Right lobe of liver (tissue), 6 donors: ENCODE measurements at places on chromosomes 12 and 14. TPM values are rescaled to one million over a fixed set of nuclear protein-coding genes. Genes with fewer than 3 reads are reported as not detected.

DNA sequence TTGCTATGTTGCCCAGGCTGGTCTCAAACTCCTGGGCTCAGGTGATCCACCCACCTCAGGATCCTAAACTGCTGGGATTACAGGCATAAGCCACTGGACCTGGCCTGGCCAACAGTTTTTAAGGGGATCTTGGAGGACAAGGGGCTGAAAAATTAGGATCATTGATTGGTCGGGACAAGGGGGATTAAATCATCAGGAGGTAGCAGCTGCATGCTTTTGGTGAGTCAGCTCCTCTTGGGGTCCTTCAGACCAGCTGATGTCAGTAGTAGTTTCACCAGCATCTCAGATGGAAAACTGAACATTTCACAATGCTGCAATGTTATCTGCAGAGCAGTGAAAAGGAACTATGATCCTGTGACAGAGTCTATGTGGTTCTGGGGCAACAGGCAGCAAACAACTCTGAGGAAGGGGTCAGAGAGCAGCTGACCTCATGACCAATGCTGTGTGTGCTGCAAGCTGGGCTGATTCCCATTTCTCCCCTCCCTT is 6.3 kb downstream of the LRRC74A start:
- no peaks in the 10 kb centered on the region for H3K27me3 ChIP-seq
- H3K27ac ChIP-seq = peak overlapping the region; percentile 76
- no peak overlapping the region for H3K4me3 ChIP-seq

- DNase-seq = no peak
- H3K27ac ChIP-seq = no peak overlapping the region
- no peaks in the 10 kb centered on the region for H3K27me3 ChIP-seq
- no peaks in the 10 kb centered on the region for H3K36me3 ChIP-seq
- H3K4me1 ChIP-seq = no peaks in the 10 kb centered on the region
Measured at GRCh38 chr12:62700091-62700880, 233.7 kb downstream of the MON2 start.

- no peaks in the 10 kb centered on the region for H3K27me3 ChIP-seq
- peak; percentile 90 for DNase-seq
- H3K36me3 ChIP-seq = no peaks in the 10 kb centered on the region
- H3K4me1 ChIP-seq = no peaks in the 10 kb centered on the region
- peak within 1 kb of the TSS; percentile 98 for H3K27ac ChIP-seq
- peak within 1 kb of the TSS; percentile 94 for H3K4me3 ChIP-seq
Measured at GRCh38 chr12:109477185-109477962, at the start of the genes KCTD10 and UBE3B. TSS of gene KCTD10 (minus strand) at chr12:109477300. CDS start at chr12:109477262, 38 bp downstream. TSS of gene UBE3B (plus strand) at chr12:109477634. CDS start at chr12:109483552, 5,918 bp downstream.

DNA sequence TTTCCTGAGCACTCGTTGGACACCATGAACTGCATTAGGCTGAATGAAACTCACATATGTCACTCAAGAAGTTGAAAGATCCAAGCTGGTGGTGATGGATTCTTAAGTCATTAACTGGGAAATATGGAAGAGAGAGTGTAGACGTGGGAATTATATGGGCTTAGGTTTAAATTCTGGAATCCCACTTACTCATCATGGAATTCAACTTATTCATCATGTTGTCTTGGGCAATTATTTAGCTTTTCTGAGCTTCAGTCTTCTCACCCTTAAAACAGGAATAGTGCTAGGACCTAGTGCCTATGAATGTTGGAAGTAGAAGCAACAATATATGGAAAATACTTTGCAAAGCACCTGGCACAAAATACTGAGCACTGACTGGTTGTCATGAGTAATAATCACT is 292.4 kb upstream of the TBX3 start:
- no peak for DNase-seq
- H3K4me1 ChIP-seq = no peaks in the 10 kb centered on the region
- H3K27ac ChIP-seq = no peak overlapping the region
- no peaks in the 10 kb centered on the region for H3K27me3 ChIP-seq
- H3K4me3 ChIP-seq = no peak overlapping the region

Gene P2RX2
- total RNA-seq = not detected

Gene COCH
- total RNA-seq = 0.60 TPM

Gene IFT81
- 2.6 TPM for total RNA-seq
